Esophagus (tissue), 2 donors: ENCODE measurements at places on chromosomes 4 and X. TPM values are rescaled to one million over a fixed set of nuclear protein-coding genes. Genes with fewer than 3 reads are reported as not detected.

NEIL3 gene
- 1.9 TPM for polyA plus RNA-seq

ADAM29 gene
- polyA plus RNA-seq = not detected

GPR78 gene
- polyA plus RNA-seq = 8.9 TPM

DRP2 gene
- polyA plus RNA-seq = 0.06 TPM

FAM200B gene
- polyA plus RNA-seq = 25.7 TPM

FSTL5 gene
- not detected for polyA plus RNA-seq

CCDC149 gene
- polyA plus RNA-seq = 1.9 TPM

MAGEA8 gene
- not detected for polyA plus RNA-seq
